Endothelial cell (in vitro differentiated cells): ENCODE measurements at places on chromosomes 2 and 18. TPM values are rescaled to one million over a fixed set of nuclear protein-coding genes. Genes with fewer than 3 reads are reported as not detected.

- H3K36me3 ChIP-seq, result no peaks in the 10 kb centered on the region
- no peak for DNase-seq
- no peak overlapping the region for H3K4me3 ChIP-seq
- H3K27ac ChIP-seq, result no peak overlapping the region
- peaks cover 2% of the 10 kb centered on the region for H3K4me1 ChIP-seq
Measured at GRCh38 chr2:120509991-120510735, 164.2 kb downstream of the INHBB start.

DNA sequence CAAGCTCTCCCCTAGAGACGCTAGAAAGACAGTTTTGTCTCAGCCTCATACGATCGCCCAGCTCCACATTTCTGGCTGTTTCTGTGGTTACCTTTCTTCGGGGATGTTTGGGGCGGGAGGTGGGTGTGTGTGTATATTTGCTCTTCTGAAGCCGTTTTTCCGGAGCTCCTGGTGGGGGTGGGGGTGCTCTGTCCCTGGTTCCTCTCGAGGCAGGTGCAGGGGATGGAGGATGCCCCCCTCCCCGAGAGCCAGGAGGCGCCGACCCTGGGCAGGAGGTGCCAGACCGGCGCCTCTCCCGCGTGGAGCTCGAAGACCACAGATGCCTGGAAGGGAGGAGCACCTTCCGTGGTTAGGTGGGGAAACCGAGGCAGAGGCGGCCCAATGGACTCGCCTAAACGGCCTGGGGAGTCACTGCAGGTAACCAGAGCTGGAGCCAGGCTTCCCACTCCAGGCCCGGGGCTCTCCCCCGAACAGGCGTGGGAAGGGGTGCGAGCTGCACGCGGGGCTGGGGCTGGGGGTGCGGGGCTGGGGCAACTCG, 694 bp upstream of the HPCAL1 start:
- H3K27me3 ChIP-seq, result peaks cover 17% of the 10 kb centered on the region
- peak overlapping the region; percentile 27 for H3K27ac ChIP-seq
- peak overlapping the region; percentile 68 for H3K4me3 ChIP-seq
- no peaks in the 10 kb centered on the region for H3K36me3 ChIP-seq
- H3K4me1 ChIP-seq, result peaks cover 15% of the 10 kb centered on the region

DNA sequence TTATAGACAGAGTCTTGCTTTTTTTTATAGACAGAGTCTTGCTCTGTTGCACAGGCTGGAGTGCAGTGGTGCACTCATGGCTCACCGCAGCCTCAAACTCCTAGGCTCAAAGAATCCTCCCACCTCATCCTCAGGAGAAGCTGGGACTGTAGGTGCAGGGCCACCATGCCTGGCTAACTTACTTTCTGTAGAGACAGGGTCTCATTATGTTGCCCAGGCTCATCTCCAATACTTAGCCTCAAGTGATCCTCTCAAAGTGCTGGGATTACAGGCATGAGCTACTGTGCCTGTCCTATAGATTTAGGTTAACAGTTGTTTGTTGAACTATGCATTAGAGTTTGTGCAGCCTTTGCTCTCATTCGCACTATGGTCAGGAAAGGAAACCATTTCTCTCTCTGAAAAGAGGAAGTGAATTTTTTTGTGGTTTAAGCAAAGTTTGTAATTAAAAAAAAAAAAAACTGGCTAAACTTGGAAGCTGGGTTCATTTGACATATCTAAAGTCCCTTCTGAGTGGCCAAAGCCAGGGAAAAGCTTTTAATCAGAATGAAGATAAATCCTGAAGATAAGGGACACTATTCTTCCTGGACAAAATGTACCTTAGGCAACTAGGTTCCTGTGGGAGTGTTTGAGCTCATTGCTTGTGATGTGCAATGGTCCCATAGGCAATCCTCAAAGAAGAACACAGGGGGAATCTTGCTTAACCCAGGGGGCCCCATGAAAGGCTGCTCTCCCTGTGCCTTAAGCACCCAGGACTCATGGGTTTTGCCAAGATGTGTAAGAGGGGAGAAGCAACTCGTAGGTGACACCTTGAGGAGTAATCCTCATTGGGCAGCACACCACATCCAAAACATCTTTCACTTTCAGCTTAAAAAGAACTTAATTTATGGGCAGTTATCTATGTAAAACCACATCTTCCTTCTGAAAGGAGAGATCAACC, 201.7 kb downstream of the MREG start:
- no peaks in the 10 kb centered on the region for H3K36me3 ChIP-seq
- no peaks in the 10 kb centered on the region for H3K27me3 ChIP-seq
- H3K27ac ChIP-seq, result no peak overlapping the region
- no peaks in the 10 kb centered on the region for H3K4me1 ChIP-seq

SP5 gene
- 9.3 TPM for total RNA-seq

ANKRD29 gene
- total RNA-seq, result not detected

TUBB8B gene
- 1.4 TPM for total RNA-seq

DNA sequence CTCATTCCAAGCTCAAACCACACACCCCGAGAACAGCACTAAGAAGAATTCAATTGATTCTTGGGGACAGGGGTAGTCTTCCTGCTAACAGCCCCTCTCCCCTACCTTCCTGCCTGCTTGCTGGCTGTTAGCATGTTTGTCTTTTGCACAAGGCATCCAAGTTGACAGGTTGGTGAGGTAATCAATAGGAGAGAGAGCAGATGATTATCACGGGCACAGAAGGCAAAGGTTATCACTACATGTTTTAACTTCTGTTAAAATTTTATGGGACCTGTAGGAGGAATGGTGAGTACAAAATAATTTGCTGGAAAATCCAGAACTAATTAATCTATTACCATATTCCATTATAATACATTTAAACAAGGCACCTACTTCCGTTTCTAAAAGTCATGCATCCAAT, 442.1 kb upstream of the TCF4 start:
- no peak overlapping the region for H3K4me3 ChIP-seq
- H3K27ac ChIP-seq, result no peak overlapping the region
- peaks cover 7% of the 10 kb centered on the region for H3K36me3 ChIP-seq
- no peak for DNase-seq

PPP1R1C gene
- total RNA-seq, result 0.97 TPM

DNA sequence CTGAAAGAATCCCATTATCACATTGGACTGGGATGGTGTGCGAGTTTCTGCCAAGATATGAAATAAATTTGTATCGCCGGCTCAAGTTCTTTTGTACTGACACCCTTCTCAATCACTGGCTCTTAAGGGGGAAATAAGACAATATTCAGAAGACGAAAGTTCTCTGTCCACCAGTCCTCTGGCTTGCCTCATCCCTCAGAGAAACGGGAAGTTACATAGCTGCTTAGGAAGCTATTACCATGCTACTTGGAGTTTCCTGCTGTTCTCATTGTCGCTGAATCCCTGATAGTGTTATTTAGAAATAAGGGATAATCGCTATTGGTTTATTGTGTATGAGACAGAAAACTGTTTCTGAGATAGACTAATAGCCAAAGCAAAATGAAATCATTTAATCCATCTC, 205.0 kb upstream of the ZNF521 start:
- H3K27me3 ChIP-seq, result no peaks in the 10 kb centered on the region
- H3K36me3 ChIP-seq, result no peaks in the 10 kb centered on the region
- peak overlapping the region; percentile 37 for H3K27ac ChIP-seq
- no peak for DNase-seq

GRCh38 chr2:113282747-113283533, 4.2 kb upstream of the PAX8 start:
- no peaks in the 10 kb centered on the region for H3K4me1 ChIP-seq
- peaks cover 8% of the 10 kb centered on the region for H3K27me3 ChIP-seq
- DNase-seq, result no peak
- H3K4me3 ChIP-seq, result no peak overlapping the region

- H3K36me3 ChIP-seq, result no peaks in the 10 kb centered on the region
- H3K4me3 ChIP-seq, result no peak overlapping the region
- no peak for DNase-seq
Measured at GRCh38 chr2:20187331-20187730, 37.6 kb downstream of the SDC1 start.

GRCh38 chr18:22678486-22678885, 254.6 kb upstream of the RBBP8 start:
- H3K27me3 ChIP-seq, result no peaks in the 10 kb centered on the region
- no peak overlapping the region for H3K27ac ChIP-seq
- peaks cover 6% of the 10 kb centered on the region for H3K36me3 ChIP-seq
- H3K4me3 ChIP-seq, result no peak overlapping the region

DNA sequence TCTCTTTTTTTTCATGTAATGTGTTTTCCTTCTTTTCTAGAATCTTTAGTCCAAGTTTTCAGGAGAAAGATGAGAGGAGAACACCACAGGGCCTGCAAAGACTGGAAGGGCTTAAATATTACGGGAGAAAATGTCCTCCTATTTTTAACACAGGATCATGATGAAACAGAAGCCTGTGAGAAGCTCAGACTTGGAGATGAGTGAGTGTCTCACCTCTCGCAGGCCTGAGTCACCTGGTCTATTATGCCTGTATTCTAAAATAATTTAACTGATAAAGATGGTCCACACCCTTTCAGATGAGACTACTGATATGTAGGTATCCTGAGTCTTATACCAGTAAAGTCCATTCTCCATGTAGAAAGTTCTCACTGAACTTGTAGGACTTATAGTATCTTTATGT, 143.2 kb downstream of the EPHA4 start:
- H3K36me3 ChIP-seq, result peaks cover 47% of the 10 kb centered on the region
- peaks cover 1% of the 10 kb centered on the region for H3K27me3 ChIP-seq
- H3K4me3 ChIP-seq, result no peak overlapping the region

OST4 gene
- total RNA-seq, result 379 TPM

GKN2 gene
- 0.36 TPM for total RNA-seq

DNA sequence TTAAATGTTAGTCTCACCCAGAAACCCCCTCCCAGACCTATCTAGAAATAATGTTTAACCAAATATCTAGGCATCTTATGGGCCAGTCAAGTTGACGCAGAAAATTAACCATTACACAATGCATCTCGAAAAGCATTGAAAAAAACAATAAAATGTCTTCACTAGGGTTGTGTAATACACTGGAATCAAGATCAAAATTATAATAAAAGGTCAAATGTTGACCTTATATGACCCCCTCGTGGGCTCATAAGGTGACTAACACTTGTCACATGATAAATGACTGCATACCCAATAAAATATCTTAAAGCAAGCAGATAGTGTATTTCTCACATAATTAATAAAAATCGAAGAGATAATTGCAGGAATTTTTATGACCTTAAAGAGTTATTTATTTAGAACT, 447.9 kb upstream of the DSEL start:
- DNase-seq, result no peak
- H3K27me3 ChIP-seq, result peaks cover 2% of the 10 kb centered on the region
- H3K36me3 ChIP-seq, result no peaks in the 10 kb centered on the region
- H3K27ac ChIP-seq, result no peak overlapping the region
- no peaks in the 10 kb centered on the region for H3K4me1 ChIP-seq
- no peak overlapping the region for H3K4me3 ChIP-seq

DNA sequence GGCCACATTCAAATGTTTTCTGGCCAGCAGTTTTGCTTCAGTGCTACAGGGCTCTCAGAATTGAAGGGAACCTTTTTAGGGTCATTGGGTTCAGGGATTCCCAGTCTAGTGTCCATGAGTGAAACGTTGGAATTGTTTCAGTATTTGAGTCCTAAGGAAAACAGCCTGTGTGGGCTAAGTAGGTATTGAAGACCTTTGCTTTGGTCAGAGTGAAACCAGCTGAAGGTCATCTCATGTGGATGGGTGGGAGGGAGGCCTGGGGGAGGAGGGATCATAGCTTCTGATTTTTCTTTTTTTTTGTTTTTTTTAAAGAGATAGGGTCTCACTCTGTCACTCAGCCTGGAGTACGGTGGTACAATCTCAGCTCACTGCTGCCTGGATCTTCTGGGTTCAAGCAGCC, 20.2 kb downstream of the B3GNT2 start:
- peaks cover 82% of the 10 kb centered on the region for H3K4me1 ChIP-seq
- peaks cover 16% of the 10 kb centered on the region for H3K36me3 ChIP-seq
- no peak for DNase-seq
- peak overlapping the region; percentile 47 for H3K4me3 ChIP-seq

IL37 gene
- total RNA-seq, result not detected

DNA sequence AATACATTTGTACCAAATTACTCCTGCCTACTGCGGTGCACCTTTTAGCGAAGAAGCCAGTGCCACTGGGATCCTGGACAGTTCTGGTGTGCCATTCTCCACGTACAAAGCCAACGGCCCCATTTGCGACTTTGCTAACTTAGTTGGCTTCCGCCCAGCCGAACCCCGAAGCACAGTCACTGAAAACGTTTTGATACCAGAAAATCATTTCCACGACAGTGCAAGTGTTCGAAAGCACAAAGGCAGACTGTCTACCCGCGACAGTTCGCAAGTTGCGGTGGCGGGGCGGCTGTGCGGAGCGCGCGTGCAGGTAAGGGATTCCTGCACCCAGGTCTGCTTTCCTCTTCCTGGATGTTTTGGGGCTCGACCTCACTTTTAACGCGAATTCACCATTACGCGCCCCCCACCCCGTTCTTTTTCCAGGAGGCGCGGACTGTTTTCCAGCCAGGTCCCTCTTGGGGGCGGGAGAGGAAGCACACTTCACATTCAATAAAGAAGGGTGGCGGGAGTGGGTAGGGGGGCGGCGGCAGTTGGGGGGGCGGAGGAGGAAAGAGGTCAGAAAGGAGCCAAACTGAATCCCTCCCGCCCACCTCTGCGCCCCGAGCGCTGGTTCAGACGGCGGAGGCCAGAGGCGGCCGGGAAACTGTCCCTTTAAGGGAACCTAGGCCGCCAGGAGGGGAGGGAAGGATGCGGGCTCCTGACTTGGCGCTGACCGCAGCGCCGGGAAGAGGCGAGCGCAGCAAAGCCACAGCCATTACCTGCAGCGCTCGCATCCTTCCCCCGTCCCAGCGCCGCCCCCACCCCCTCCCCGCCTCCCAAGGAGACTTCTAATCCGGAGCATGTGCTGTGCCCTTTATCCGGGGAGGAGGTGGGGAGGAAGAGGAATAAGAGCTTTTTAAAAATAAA, 107.4 kb upstream of the KCTD1 start:
- peaks cover 5% of the 10 kb centered on the region for H3K36me3 ChIP-seq
- H3K4me3 ChIP-seq, result peak overlapping the region; percentile 84
- no peak overlapping the region for H3K27ac ChIP-seq
- peaks cover 23% of the 10 kb centered on the region for H3K4me1 ChIP-seq
